ENCODE measurements at places on chromosomes 4 and X.

DNA sequence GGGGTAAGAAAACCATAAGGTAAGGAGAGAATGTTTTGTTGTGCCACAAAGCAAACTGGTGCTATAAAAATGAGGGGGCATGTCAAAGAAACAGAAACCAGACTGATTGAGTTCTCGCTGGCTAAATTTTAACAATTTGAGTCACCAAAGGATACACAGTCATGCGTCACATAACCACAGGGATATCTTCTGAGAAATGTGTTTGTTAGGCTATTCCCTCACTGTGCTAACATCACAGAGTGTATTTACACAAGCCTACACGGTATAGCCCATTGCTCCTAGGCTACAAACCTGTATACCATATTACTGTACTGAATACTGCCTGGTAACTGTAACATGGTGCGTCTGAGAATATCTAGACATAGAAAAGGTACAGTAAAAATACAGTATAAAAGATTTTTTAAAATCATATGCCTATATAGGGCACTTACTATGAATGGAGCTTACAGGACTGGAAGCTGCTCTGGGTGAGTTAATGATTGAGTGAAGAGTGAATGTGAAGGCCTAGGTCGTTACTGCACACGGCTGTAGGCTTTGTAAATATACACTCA is 50.1 kb downstream of the FBXW7 start:
- DNase-seq: no peak
- no peak overlapping the region for H3K27ac ChIP-seq
- H3K4me3 ChIP-seq: no peak overlapping the region
- H3K4me1 ChIP-seq: no peaks in the 10 kb centered on the region
- H3K27me3 ChIP-seq: no peaks in the 10 kb centered on the region

GRCh38 chr4:80213117-80213815 is 16.0 kb downstream of the PRDM8 start:
- peaks cover 16% of the 10 kb centered on the region for H3K27me3 ChIP-seq
- H3K4me3 ChIP-seq: no peak overlapping the region
- no peaks in the 10 kb centered on the region for H3K4me1 ChIP-seq
- no peaks in the 10 kb centered on the region for H3K36me3 ChIP-seq
- no peak overlapping the region for H3K27ac ChIP-seq

DNA sequence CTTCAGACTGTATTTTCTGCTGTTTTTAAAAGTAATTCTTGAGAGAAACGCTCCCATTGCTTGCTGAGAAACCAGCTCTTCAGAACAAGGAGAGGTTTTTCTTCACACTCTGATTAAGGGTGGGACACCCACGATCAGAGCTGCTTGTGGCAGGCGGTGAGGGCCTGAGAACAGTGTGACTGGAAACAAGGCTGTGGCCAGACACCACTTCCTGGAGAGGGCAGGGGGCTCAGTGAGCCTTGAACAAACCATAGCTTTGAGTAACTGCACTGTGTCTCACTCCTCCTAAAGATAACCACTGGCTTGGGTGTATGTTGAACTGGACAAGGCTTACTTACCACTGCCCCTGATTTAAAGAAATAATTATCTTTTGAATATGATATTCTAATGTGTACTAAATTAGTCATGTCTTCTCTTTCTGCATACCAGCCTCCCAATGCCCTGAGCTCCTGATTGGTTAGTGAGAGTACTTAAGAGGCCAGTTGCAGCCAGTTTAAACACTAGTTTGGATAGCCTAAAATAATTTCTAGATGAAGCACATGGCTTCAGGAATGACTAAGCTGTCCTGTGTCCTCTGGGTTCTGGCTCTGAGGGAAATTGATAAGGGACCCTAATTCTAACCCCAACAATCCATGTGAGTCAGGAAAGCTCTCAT is 3.7 kb upstream of the GPR82 start:
- H3K27ac ChIP-seq: no peak overlapping the region
- H3K27me3 ChIP-seq: no peaks in the 10 kb centered on the region
- DNase-seq: peak; percentile 15
- no peak overlapping the region for H3K4me3 ChIP-seq
- H3K36me3 ChIP-seq: peaks cover 3% of the 10 kb centered on the region

- H3K27ac ChIP-seq: peak overlapping the region; percentile 80
- H3K4me3 ChIP-seq: no peak overlapping the region
- DNase-seq: no peak
- H3K27me3 ChIP-seq: no peaks in the 10 kb centered on the region
- no peaks in the 10 kb centered on the region for H3K36me3 ChIP-seq
Observed at GRCh38 chrX:42943051-42943974, 165.3 kb upstream of the PPP1R2C start.

DNA sequence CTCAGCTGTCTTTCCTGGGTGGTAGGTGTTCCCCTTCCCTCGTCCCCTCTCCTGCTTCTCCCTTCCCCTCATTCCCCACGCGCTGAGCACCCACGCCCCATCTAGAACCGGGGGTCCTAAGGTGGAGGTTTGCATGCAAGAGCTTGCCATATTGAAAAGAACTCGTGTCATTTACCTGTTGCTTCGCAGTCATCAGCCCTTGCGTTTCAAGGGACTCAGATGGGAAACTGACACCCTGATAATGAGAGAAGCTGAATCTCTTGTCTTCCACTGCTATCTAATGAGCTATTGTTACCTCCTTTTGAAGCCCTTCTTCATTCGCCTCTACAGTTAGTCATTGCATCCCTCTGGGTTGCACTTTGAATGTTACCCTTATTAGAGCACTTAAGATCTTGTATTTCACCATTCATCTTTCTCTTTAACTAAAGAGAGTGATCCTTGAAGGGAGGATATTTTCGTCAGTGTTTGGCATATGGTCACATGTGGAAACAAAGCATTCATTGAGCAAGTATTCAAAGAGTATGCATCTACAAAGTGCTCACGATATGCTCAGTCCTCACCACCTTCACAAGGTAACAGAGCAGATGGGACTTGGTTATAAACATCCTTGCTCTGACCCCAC is 25.7 kb downstream of the ARL9 start:
- no peak overlapping the region for H3K27ac ChIP-seq
- no peak for DNase-seq
- H3K36me3 ChIP-seq: no peaks in the 10 kb centered on the region
- H3K4me3 ChIP-seq: peak overlapping the region; percentile 82
- peaks cover 20% of the 10 kb centered on the region for H3K27me3 ChIP-seq
- H3K4me1 ChIP-seq: peaks cover 18% of the 10 kb centered on the region

DNA sequence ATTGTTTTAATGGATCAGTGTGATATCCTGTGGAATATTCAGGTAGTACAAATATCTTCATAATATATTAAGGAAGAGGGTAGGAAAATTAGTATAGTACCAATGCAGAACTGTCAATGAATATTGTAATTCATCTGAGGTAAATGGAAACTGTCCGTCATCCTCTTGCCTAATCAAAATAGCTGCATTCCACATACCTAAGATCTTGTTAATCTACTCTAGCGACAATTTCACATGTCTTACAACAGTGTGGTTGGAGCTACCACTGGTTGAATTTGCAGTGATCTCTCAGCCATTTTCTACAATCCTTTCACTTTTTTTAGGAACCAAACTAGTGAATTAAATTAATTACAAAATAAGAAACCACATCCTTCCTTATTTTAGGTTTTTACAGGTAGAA is 117.5 kb downstream of the PCDH18 start:
- H3K4me1 ChIP-seq: no peaks in the 10 kb centered on the region
- DNase-seq: no peak
- no peak overlapping the region for H3K4me3 ChIP-seq
- H3K27me3 ChIP-seq: no peaks in the 10 kb centered on the region
- no peak overlapping the region for H3K27ac ChIP-seq

DNA sequence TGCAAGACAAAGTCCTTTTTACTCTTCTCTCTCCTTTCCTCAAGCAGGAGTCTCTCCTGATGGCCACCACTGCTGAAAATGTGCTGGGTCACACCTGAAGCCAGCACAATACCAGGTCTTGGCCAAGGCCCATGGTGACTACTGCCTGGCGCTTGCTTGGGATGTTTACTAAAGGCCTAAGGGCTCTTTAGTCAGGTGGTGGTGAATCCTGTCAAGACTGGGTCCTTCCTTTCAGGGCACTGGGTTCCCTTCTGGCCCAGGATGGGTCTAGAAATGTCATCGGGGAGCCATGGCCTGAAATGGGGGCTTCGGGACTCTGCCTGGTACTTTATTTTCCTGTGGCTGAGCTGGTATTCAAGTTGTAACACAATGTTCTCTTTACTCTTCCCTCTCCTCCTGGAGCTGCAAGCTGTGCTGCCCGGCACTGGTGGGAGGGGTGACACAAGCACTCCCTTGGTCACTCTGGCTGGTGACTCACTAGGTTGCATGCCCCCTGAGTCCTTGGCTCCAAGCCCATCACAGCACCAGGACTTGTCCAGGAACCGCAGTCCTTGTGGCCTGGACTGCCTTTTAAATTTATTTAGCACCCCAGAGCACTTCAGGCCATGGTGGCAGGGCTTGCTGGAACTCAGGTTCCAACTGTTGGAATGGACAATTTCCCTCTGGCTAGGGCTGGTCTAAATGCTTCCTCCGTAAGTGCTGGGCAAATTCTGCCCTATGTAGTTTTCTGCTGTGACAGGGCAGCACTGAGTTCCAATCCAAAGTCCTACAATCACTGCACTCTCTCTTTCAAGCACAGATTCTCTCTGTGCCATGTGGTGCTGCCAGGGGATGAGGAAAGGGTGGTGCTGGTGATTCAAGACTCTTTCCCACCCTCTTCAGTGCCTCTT is 11.3 kb downstream of the ARL13A start:
- H3K27ac ChIP-seq: no peak overlapping the region
- H3K4me1 ChIP-seq: no peaks in the 10 kb centered on the region
- H3K4me3 ChIP-seq: no peak overlapping the region
- no peaks in the 10 kb centered on the region for H3K36me3 ChIP-seq
- no peaks in the 10 kb centered on the region for H3K27me3 ChIP-seq
- DNase-seq: no peak

- H3K36me3 ChIP-seq: no peaks in the 10 kb centered on the region
- DNase-seq: no peak
- H3K27ac ChIP-seq: no peak overlapping the region
Observed at GRCh38 chr4:30696191-30696590, 24.0 kb upstream of the PCDH7 start.

- no peak overlapping the region for H3K4me3 ChIP-seq
- no peaks in the 10 kb centered on the region for H3K36me3 ChIP-seq
- no peak for DNase-seq
Observed at GRCh38 chr4:167722487-167722808, 369.9 kb upstream of the ANXA10 start.

- no peaks in the 10 kb centered on the region for H3K36me3 ChIP-seq
- peaks cover 9% of the 10 kb centered on the region for H3K4me1 ChIP-seq
- H3K27ac ChIP-seq: no peak overlapping the region
- H3K27me3 ChIP-seq: peaks cover 21% of the 10 kb centered on the region
Observed at GRCh38 chr4:127622921-127623796, 9.6 kb upstream of the INTU start.

GRCh38 chrX:11111947-11112346 is 815 bp downstream of the HCCS start:
- DNase-seq: no peak
- peaks cover 32% of the 10 kb centered on the region for H3K36me3 ChIP-seq
- H3K4me1 ChIP-seq: peaks cover 19% of the 10 kb centered on the region
- H3K27ac ChIP-seq: peak overlapping the region; percentile 94

DNA sequence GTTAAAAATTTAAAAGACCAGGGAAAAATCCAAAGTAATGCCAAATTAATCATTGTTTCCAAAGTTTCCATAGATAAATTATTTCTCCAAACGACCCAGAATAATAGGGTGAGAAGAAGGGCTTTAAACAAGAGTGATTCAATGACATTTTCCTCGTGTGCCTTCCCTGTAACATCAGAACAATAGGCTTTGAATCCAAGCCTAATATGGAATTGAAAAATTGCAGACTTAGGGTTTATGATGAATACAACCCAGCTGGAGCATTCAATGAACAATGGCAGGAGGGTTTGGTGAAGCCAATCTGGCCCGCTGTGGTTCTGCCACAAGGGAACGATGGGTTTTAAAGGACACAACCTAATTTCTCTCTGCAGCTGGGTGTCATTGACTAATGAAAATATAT is 94.2 kb downstream of the CBLL2 start:
- H3K36me3 ChIP-seq: no peaks in the 10 kb centered on the region
- H3K27ac ChIP-seq: no peak overlapping the region
- H3K27me3 ChIP-seq: no peaks in the 10 kb centered on the region
- H3K4me3 ChIP-seq: no peak overlapping the region
- no peaks in the 10 kb centered on the region for H3K4me1 ChIP-seq

- H3K36me3 ChIP-seq: no peaks in the 10 kb centered on the region
- peaks cover 5% of the 10 kb centered on the region for H3K4me1 ChIP-seq
- DNase-seq: no peak
- no peaks in the 10 kb centered on the region for H3K27me3 ChIP-seq
- no peak overlapping the region for H3K4me3 ChIP-seq
Observed at GRCh38 chr4:169658975-169659715, 38.8 kb downstream of the CLCN3 start.

DNA sequence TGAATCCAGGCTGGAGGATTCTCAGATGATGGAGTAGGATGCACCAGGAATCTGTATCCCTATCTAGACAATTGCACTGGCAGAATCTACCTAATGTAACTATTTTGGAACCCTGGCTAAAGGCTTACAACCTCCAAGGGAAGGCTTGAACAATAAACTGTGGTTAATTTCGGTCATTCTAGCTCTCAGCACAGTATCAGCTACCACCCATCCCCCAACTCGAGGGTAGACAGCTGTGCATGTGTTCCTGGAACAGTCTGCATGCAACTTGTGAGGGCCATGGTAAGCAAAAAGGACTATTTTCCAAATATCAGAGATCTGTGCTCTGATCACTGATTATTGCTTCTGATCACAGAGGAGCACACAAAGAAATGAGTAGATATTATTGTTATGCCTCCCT is 34.0 kb downstream of the ELF2 start:
- H3K4me3 ChIP-seq: no peak overlapping the region
- DNase-seq: no peak
- H3K27ac ChIP-seq: no peak overlapping the region
- peaks cover 15% of the 10 kb centered on the region for H3K4me1 ChIP-seq
- H3K27me3 ChIP-seq: no peaks in the 10 kb centered on the region
- no peaks in the 10 kb centered on the region for H3K36me3 ChIP-seq

- H3K36me3 ChIP-seq: no peaks in the 10 kb centered on the region
- H3K4me1 ChIP-seq: no peaks in the 10 kb centered on the region
- no peaks in the 10 kb centered on the region for H3K27me3 ChIP-seq
- no peak overlapping the region for H3K27ac ChIP-seq
- H3K4me3 ChIP-seq: no peak overlapping the region
- DNase-seq: no peak
Observed at GRCh38 chr4:30443289-30443688, 276.9 kb upstream of the PCDH7 start.

GRCh38 chr4:40804598-40804997 is 54.8 kb downstream of the NSUN7 start:
- H3K36me3 ChIP-seq: no peaks in the 10 kb centered on the region
- H3K4me1 ChIP-seq: no peaks in the 10 kb centered on the region
- no peaks in the 10 kb centered on the region for H3K27me3 ChIP-seq
- DNase-seq: no peak
- H3K4me3 ChIP-seq: no peak overlapping the region
- no peak overlapping the region for H3K27ac ChIP-seq

- H3K4me3 ChIP-seq: no peak overlapping the region
- no peaks in the 10 kb centered on the region for H3K4me1 ChIP-seq
- no peak overlapping the region for H3K27ac ChIP-seq
- H3K27me3 ChIP-seq: no peaks in the 10 kb centered on the region
Observed at GRCh38 chrX:102968216-102968615, 31.1 kb downstream of the RAB40AL start.

Data from CD4-positive, alpha-beta T cell (primary cell).